ENCODE measurements at places on chromosomes 6 and 20. TPM values are rescaled to one million over a fixed set of nuclear protein-coding genes. Genes with fewer than 3 reads are reported as not detected.
A peak's percentile ranks its signal among the peaks of the same experiment; 100 is the strongest.

- DNase-seq = no peak
- H3K4me3 ChIP-seq = no peak overlapping the region
- H3K27ac ChIP-seq = no peak overlapping the region
- no peaks in the 10 kb centered on the region for H3K27me3 ChIP-seq
- H3K4me1 ChIP-seq = peaks cover 49% of the 10 kb centered on the region
- H3K36me3 ChIP-seq = peaks cover 4% of the 10 kb centered on the region
These were observed 13.7 kb downstream of the EXOC2 start for GRCh38 chr6:679282-679681.

GRCh38 chr20:41512624-41513023, 105.6 kb downstream of the CHD6 start:
- H3K36me3 ChIP-seq = peaks cover under 1% of the 10 kb centered on the region
- H3K27me3 ChIP-seq = no peaks in the 10 kb centered on the region
- no peak for DNase-seq

Gene TTLL9
- 0.34 TPM for total RNA-seq

Gene GSTA3
- not detected for total RNA-seq

DNA sequence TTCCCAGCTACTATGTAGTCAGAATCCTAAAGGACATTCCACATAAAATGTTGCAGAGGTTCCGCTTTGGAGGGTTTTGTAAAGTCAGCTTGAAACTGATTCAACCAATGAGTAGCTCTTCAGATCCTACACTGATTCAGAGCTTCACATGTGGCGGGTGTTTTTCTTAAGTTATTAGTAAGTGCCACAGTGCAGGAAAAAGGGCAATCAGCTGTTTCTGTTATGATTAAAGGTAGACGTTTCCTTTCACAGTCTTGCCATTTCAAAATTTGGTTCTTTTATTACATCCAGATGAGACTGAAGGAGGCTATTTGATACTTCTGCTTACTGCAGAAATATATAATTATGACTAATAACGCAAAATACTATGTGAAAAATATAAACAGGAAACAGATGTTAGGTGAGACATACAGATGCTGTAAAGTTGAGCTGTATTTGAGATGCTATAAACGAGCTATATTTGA, 443.9 kb downstream of the CDKAL1 start:
- H3K36me3 ChIP-seq = no peaks in the 10 kb centered on the region
- no peak overlapping the region for H3K27ac ChIP-seq
- no peak for DNase-seq
- H3K4me3 ChIP-seq = no peak overlapping the region

Gene FKBP1A
- 128 TPM for total RNA-seq

DNA sequence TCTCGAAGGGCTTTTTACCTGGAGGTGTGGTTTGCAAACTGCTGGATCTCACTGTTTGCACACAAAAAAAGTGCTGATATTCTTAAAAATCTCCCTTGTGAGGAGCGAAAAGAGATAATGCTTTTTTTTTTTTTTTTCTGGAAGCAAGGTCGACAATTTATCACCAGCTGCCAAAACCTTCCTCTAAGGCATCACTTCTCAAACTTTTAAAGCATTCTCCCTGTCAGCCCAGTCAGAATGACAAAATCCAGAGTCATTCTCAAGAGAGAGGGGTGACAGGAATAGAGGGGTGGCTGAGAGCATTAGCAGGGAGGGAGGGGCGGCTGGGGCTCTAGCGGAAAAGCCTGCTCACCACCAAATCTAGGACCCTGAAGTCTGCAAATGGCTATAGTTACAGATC, 137.2 kb upstream of the ARMC2 start:
- DNase-seq = no peak
- H3K27me3 ChIP-seq = no peaks in the 10 kb centered on the region
- no peaks in the 10 kb centered on the region for H3K36me3 ChIP-seq
- no peak overlapping the region for H3K4me3 ChIP-seq
- H3K27ac ChIP-seq = no peak overlapping the region

Gene JAG1
- 129 TPM for total RNA-seq

DNA sequence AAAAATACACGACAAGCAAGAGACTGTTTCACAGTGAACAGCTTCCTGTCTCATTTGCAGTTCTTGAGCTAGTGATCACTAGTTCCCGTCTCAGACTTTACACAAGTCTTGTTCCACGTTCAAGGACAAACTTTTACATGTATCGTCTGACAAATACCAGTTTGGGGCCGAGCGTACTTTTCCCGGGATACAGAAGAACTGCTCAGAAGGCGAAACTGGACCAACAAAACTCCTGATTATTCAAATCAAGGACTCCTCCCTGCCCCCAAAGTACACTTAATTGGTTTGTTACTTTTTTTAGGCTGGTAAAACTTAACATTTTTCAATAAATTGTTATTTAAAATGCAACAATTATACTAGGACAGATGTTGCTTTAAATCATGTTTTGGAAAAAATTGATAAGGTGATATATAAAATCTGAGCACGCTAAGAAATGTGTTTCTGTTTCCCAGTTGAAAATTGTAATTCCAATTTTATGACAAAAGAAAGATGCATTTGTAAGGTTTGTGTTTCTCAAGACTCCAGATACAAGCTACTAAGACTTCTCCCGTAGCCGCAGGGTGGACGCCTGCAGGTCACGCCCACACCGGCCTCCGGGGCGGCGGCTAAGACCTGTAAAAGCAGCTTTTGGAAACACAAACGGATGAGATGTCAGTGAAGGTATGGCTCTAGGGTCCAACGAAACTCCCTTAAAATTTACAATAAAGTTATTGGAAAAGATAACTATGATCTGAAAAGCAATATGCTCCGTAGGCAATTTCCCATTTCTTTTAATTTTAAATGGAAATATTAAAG, 16.8 kb upstream of the TCFL5 start:
- peaks cover 14% of the 10 kb centered on the region for H3K4me1 ChIP-seq
- peaks cover 3% of the 10 kb centered on the region for H3K27me3 ChIP-seq
- H3K27ac ChIP-seq = no peak overlapping the region
- DNase-seq = peak; percentile 65
- no peak overlapping the region for H3K4me3 ChIP-seq

DNA sequence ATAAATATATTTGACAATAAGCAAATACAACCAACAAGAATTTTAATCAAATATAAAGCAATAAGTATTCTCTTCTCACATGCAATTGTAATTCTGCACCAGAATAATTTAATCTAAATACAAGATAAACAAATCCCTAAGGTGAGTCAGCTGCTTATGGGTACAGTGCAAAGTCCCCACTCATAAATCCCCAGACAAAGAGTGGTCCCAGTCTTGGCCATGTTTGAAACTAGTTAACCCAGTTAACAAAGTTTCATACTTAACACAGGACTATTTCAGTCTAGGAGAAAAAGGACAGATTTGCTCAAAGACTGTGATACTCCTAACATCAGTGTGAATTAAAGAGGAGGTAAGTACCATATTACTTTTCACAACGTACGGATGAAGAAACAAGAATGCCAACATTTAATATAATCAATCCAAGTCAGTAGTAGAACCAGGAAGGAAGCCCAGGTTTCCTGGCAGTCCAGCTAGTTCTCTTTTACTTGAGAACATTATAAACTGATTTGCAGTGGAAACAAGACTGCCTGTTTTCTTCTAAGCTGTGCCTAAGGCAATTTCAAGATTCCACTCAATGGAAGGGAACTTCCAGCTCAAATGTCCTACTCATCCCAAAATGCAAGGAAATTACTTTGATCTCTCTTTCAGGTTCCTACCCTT, 10.4 kb downstream of the SAMD3 start:
- H3K36me3 ChIP-seq = no peaks in the 10 kb centered on the region
- no peaks in the 10 kb centered on the region for H3K27me3 ChIP-seq
- DNase-seq = no peak
- H3K4me1 ChIP-seq = peaks cover 6% of the 10 kb centered on the region
- H3K4me3 ChIP-seq = no peak overlapping the region

Gene CAGE1
- 0.03 TPM for total RNA-seq

DNA sequence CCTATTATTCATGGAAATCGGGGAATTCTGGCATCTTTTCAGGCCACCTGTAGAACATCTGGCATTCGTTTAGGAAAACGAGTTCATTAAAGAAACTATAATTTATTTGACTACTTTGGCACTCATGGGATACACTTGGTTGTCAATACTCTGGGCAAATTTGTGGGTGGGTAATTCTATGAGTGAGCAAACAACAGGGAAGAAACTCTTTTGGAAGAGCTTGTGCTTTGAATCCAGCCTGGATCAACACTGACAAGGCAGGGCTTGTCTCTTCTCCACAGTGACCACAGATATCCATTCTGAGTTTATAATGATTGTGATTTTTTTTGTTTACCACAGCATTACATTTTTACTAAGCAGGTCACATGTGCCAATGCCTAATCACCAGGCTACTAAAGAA, 394.7 kb downstream of the THBS2 start:
- no peaks in the 10 kb centered on the region for H3K4me1 ChIP-seq
- DNase-seq = no peak
- no peak overlapping the region for H3K27ac ChIP-seq
- H3K4me3 ChIP-seq = no peak overlapping the region
- no peaks in the 10 kb centered on the region for H3K27me3 ChIP-seq

Gene ARFGEF2
- total RNA-seq = 16.6 TPM

Gene MMP24
- 1.4 TPM for total RNA-seq

- H3K4me3 ChIP-seq = no peak overlapping the region
- H3K36me3 ChIP-seq = no peaks in the 10 kb centered on the region
- DNase-seq = no peak
- H3K27ac ChIP-seq = no peak overlapping the region
- H3K27me3 ChIP-seq = peaks cover 54% of the 10 kb centered on the region
These were observed 98.1 kb downstream of the YTHDF1 start for GRCh38 chr20:63117661-63118302.
